ENCODE measurements at places on chromosomes 16 and 17. TPM values are rescaled to one million over a fixed set of nuclear protein-coding genes. Genes with fewer than 3 reads are reported as not detected.
A peak's percentile ranks its signal among the peaks of the same experiment; 100 is the strongest.

Gene IKZF3
- polyA plus RNA-seq: 18.8 TPM

DNA sequence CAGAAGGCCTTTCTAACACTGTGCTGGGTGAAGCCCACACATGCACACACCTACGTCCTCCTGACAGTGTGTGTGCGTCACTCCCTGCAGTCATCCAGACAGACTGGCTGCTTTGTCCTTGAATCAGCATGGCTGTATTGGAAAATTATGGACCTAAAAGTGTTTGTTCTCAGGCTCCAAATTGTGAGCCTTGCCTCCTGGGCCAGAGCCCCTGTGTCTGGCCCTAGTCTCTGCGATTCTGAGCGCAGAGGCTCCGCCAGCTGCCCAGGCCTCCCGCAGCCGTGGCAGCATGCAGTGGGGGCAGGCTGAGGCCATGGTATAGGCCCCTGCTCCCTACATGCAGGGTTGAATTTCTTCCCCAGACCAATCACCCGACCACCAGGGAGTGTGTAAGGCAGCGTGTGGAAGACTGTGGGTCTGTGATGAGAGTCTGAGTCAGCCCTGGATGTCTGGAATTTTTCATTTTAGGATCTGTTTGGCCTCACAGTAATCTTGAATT is 166.9 kb downstream of the LGALS9B start:
- no peaks in the 10 kb centered on the region for H3K4me1 ChIP-seq
- H3K27ac ChIP-seq: no peak overlapping the region
- H3K4me3 ChIP-seq: no peak overlapping the region

GRCh38 chr16:24357511-24357910 is 101.4 kb downstream of the CACNG3 start:
- H3K4me1 ChIP-seq: no peaks in the 10 kb centered on the region
- H3K27ac ChIP-seq: no peak overlapping the region
- H3K27me3 ChIP-seq: peaks cover 4% of the 10 kb centered on the region
- DNase-seq: no peak
- no peak overlapping the region for H3K4me3 ChIP-seq
- no peaks in the 10 kb centered on the region for H3K36me3 ChIP-seq

- H3K4me1 ChIP-seq: peaks cover 10% of the 10 kb centered on the region
- H3K4me3 ChIP-seq: no peak overlapping the region
- peaks cover 2% of the 10 kb centered on the region for H3K36me3 ChIP-seq
These were observed 174.8 kb downstream of the XYLT1 start for GRCh38 chr16:17295948-17296347.

- no peak for DNase-seq
- H3K27ac ChIP-seq: no peak overlapping the region
- no peaks in the 10 kb centered on the region for H3K36me3 ChIP-seq
- H3K27me3 ChIP-seq: no peaks in the 10 kb centered on the region
- no peak overlapping the region for H3K4me3 ChIP-seq
These were observed 52.0 kb upstream of the TEX2 start for GRCh38 chr17:64315032-64315490.

GRCh38 chr17:33334703-33335102 is 41.6 kb upstream of the ASIC2 start:
- H3K4me1 ChIP-seq: no peaks in the 10 kb centered on the region
- no peak overlapping the region for H3K27ac ChIP-seq
- no peak overlapping the region for H3K4me3 ChIP-seq
- no peaks in the 10 kb centered on the region for H3K36me3 ChIP-seq
- peaks cover 16% of the 10 kb centered on the region for H3K27me3 ChIP-seq
- DNase-seq: no peak

GRCh38 chr16:85461814-85462713 is 151.1 kb upstream of the GSE1 start:
- peaks cover 3% of the 10 kb centered on the region for H3K27me3 ChIP-seq
- peak overlapping the region; percentile 88 for H3K4me3 ChIP-seq
- peak; percentile 33 for DNase-seq
- no peaks in the 10 kb centered on the region for H3K36me3 ChIP-seq
- H3K4me1 ChIP-seq: peaks cover 16% of the 10 kb centered on the region

GRCh38 chr16:84641643-84642358 is 6.5 kb upstream of the KLHL36 start:
- peak overlapping the region; percentile 61 for H3K4me3 ChIP-seq
- H3K36me3 ChIP-seq: no peaks in the 10 kb centered on the region
- H3K27me3 ChIP-seq: no peaks in the 10 kb centered on the region
- peak overlapping the region; percentile 90 for H3K27ac ChIP-seq

Gene CARD14
- polyA plus RNA-seq: not detected

- H3K36me3 ChIP-seq: no peaks in the 10 kb centered on the region
- H3K27ac ChIP-seq: peak overlapping the region; percentile 50
- DNase-seq: no peak
- H3K4me3 ChIP-seq: no peak overlapping the region
- no peaks in the 10 kb centered on the region for H3K4me1 ChIP-seq
- H3K27me3 ChIP-seq: no peaks in the 10 kb centered on the region
These were observed 30.8 kb downstream of the SUZ12 start for GRCh38 chr17:31967648-31968047.

DNA sequence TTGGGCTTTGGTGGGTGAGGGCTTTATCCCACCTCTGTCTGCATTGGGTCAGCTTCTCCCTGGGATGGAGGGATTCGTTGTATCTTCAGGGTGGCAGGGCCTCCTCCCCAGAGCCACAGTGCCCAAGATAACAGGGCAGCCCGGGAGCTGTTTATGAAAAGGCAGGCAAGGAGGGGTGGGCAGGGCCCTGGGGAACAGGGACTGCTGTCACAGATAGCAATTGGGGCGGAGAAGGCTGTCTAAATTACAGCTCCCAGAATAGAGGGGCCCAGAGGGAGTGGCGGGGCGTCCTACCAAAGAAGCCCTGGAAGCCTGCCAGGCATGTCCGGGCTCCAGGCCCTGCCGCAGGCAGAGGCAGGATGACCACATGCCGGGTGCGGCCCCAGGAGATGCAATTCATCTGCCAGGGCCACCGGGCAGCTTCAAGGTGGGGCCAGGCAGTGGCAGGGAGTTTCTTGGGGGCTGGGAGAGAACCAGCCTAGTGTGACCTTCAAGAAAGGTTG is 18.8 kb upstream of the PHOSPHO1 start:
- H3K4me1 ChIP-seq: no peaks in the 10 kb centered on the region
- H3K27me3 ChIP-seq: no peaks in the 10 kb centered on the region
- DNase-seq: no peak
- H3K27ac ChIP-seq: no peak overlapping the region

Gene RNF157
- polyA plus RNA-seq: 4.9 TPM

DNA sequence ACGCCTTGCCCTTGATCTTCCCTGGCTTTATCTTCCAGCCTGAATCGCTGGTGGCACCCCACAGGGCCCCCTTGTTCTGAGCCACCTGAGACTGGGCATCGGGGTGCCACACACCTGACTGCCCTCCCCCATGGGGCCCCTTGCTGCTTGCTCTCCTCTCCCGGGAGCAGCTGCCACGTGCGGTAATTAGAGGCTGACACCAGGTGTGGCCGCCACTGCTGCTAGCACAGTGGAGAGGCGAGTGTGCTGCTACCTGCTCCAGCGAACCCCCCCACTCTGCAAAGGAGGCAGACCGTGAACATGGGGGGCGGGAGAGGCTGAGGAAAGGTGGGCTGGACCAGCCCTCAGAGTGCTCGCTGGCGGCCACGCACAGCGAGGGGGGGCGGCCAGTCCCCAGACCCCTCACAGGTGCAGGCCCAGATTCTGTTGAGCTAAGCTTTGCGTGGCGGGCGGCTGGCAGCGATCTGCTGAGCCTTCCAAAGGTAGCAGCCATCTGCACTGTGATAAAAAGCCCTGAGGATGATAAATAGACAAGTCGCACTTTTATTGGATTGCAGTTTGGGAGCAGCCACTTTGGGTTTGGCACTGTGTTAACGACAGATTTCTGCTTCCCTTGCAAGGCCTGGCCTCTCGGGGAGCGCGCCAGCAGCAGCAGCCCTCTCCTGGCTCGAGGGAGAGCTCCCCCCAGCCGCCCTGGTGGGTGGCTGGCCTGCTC is 167.9 kb upstream of the GSE1 start:
- peak overlapping the region; percentile 71 for H3K27ac ChIP-seq
- no peaks in the 10 kb centered on the region for H3K36me3 ChIP-seq
- H3K4me3 ChIP-seq: peak overlapping the region; percentile 57
- no peaks in the 10 kb centered on the region for H3K27me3 ChIP-seq

Gene TNS4
- polyA plus RNA-seq: not detected

DNA sequence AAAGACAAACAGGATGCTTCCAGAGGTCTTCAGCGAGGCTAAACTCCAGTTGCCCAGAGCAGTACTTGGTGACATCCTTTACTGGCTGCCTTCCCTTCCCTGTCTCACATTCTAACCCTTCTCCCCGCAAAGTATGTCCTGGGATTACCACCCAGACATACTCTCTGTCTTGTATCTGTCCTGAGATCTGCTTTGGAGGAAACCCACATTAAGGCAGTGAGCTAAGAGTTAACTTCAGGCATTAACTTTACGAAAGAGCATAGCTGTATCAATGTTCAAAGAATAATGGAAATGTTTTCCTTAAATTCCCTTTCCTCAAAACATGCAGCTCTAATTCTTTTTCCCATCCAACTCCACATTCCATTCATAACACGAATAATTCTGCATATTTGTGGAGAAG is 385.2 kb downstream of the NPIPA8 start:
- H3K36me3 ChIP-seq: no peaks in the 10 kb centered on the region
- DNase-seq: no peak
- no peak overlapping the region for H3K27ac ChIP-seq
- H3K4me1 ChIP-seq: no peaks in the 10 kb centered on the region

Gene HSF5
- polyA plus RNA-seq: 0.14 TPM

Gene CPPED1
- 3.2 TPM for polyA plus RNA-seq

- no peak for DNase-seq
- H3K27ac ChIP-seq: no peak overlapping the region
- peaks cover 88% of the 10 kb centered on the region for H3K36me3 ChIP-seq
- H3K4me1 ChIP-seq: peaks cover 10% of the 10 kb centered on the region
- H3K4me3 ChIP-seq: no peak overlapping the region
These were observed 80.7 kb downstream of the TTC19 start for GRCh38 chr17:16080366-16080765.

- H3K27ac ChIP-seq: no peak overlapping the region
- no peak for DNase-seq
- no peak overlapping the region for H3K4me3 ChIP-seq
- H3K36me3 ChIP-seq: no peaks in the 10 kb centered on the region
These were observed 17.8 kb downstream of the TTLL6 start for GRCh38 chr17:48799069-48799723.

GRCh38 chr17:78315355-78316114 is 44.3 kb downstream of the SOCS3 start:
- H3K4me1 ChIP-seq: peaks cover 38% of the 10 kb centered on the region
- no peaks in the 10 kb centered on the region for H3K36me3 ChIP-seq
- H3K27me3 ChIP-seq: no peaks in the 10 kb centered on the region
- H3K4me3 ChIP-seq: peak overlapping the region; percentile 33

GRCh38 chr17:48929812-48930165 is 14.9 kb downstream of the SNF8 start:
- H3K36me3 ChIP-seq: peaks cover 95% of the 10 kb centered on the region
- H3K27me3 ChIP-seq: no peaks in the 10 kb centered on the region
- no peak for DNase-seq
- peak overlapping the region; percentile 21 for H3K27ac ChIP-seq

- no peaks in the 10 kb centered on the region for H3K27me3 ChIP-seq
- H3K4me1 ChIP-seq: no peaks in the 10 kb centered on the region
- no peak for DNase-seq
These were observed 5.0 kb downstream of the TMEM238L start for GRCh38 chr17:10798910-10799309.

Gene PIK3R6
- not detected for polyA plus RNA-seq

Gene ANKRD11
- polyA plus RNA-seq: 61.1 TPM

- H3K27ac ChIP-seq: no peak overlapping the region
- no peaks in the 10 kb centered on the region for H3K4me1 ChIP-seq
- H3K36me3 ChIP-seq: peaks cover 14% of the 10 kb centered on the region
- no peaks in the 10 kb centered on the region for H3K27me3 ChIP-seq
These were observed 55.1 kb downstream of the STXBP4 start for GRCh38 chr17:55023626-55024025.

- peak overlapping the region; percentile 84 for H3K4me3 ChIP-seq
- peaks cover 12% of the 10 kb centered on the region for H3K4me1 ChIP-seq
- DNase-seq: no peak
- H3K27ac ChIP-seq: peak overlapping the region; percentile 55
These were observed 218.0 kb downstream of the NTN1 start for GRCh38 chr17:9239246-9239792.

Gene PDP2
- 1.7 TPM for polyA plus RNA-seq

DNA sequence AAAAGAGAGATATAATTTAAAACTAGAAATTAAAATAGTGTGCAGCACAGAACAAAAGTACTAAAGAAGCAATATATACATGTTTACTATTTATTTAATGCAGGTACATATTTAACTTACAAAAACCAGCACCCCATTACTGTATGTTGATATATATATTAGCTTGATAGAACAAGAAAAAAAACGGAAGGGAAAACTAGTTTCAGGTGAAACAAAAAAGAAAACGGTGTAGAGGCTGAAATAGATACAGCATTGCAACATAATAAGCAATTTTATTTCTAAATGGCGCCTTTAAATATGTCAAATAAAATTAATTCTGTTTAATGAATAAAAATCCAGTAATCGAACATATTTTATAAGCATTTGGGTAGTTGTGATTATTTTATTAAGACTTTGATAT is 3.9 kb downstream of the HNF1B start:
- no peaks in the 10 kb centered on the region for H3K36me3 ChIP-seq
- no peak overlapping the region for H3K4me3 ChIP-seq
- peaks cover 32% of the 10 kb centered on the region for H3K4me1 ChIP-seq
- H3K27ac ChIP-seq: no peak overlapping the region

- H3K4me1 ChIP-seq: peaks cover 12% of the 10 kb centered on the region
- H3K4me3 ChIP-seq: no peak overlapping the region
- H3K27ac ChIP-seq: no peak overlapping the region
These were observed 116.5 kb downstream of the HS3ST3B1 start for GRCh38 chr17:14417336-14417735.

DNA sequence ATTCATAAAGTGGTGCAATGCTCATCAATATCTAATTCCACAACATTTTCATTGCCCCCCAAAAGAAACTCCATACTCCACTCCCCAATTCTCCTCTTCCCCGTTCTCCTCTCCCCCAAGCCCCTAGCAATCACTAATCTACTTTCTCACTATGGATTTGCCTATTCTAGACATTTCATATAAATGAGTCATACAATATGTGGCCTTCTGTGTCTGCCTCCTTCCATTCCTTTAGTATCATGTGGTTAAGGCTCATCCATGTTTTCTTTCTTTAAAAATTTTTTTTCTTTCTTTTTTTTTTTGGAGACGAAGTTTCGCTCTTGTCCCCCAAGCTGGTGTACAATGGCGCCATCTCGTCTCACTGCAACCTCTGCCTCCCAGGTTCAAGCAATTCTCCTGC is 56.3 kb upstream of the HAS3 start:
- H3K27me3 ChIP-seq: no peaks in the 10 kb centered on the region
- H3K4me1 ChIP-seq: no peaks in the 10 kb centered on the region
- DNase-seq: no peak
- H3K4me3 ChIP-seq: no peak overlapping the region
- no peak overlapping the region for H3K27ac ChIP-seq
- H3K36me3 ChIP-seq: peaks cover 42% of the 10 kb centered on the region

DNA sequence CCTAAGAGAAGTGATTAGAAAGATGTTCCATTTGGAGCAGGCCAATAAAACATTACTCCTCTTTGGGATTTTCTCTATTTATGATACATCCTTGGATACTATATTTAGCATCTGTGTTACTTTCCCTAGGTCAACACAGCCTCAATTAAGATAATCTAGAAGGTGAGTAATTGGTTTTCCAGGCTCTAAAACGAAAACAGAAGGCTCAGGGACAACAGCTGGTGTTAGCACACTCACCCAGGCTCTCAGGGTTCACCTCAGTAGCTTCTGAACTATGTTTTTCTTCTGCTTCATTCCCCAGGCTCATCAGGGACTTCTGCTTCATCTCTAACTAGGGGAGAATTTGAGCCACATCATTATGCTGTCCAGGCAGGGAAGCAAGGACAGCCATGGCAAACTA is 76.6 kb downstream of the ZZEF1 start:
- H3K4me1 ChIP-seq: no peaks in the 10 kb centered on the region
- no peaks in the 10 kb centered on the region for H3K36me3 ChIP-seq
- no peak overlapping the region for H3K4me3 ChIP-seq
- no peak for DNase-seq
- no peak overlapping the region for H3K27ac ChIP-seq

Data from naive thymus-derived CD8-positive, alpha-beta T cell (primary cell).